ENCODE measurements at places on chromosomes 1 and 21.

- DNase-seq: no peak
Measured at GRCh38 chr1:230966358-230966873, 12.2 kb downstream of the TTC13 start.

- DNase-seq: no peak
Measured at GRCh38 chr1:210883821-210884220, 250.1 kb downstream of the KCNH1 start.

GRCh38 chr1:174219606-174220370 lies 60.5 kb downstream of the RABGAP1L start:
- DNase-seq: no peak

- no peak for DNase-seq
Measured at GRCh38 chr1:177442584-177442983, 271.8 kb downstream of the BRINP2 start.

DNA sequence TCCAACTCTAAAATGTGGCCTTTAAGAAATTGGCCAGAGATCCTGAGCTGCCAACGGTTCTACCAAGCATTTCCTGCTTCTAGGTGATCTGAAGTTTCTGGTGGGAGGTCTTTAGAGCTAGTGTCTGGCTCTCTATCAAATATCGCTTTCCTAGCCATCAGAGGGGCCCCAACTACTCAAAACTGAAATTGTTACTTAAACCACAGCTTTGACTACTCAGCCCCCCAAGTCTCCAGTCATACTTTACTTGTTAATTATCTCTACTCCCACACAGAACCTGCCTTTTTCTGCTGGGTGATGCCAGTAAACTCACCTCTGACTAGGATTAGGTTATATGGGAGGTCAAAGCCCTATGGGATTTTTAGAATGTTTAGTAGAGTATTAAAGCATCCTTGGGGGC lies 95.1 kb downstream of the FASLG start:
- DNase-seq: no peak

- DNase-seq: peak; percentile 87
Measured at GRCh38 chr1:37477198-37477931, 3.0 kb downstream of the ZC3H12A start.

DNA sequence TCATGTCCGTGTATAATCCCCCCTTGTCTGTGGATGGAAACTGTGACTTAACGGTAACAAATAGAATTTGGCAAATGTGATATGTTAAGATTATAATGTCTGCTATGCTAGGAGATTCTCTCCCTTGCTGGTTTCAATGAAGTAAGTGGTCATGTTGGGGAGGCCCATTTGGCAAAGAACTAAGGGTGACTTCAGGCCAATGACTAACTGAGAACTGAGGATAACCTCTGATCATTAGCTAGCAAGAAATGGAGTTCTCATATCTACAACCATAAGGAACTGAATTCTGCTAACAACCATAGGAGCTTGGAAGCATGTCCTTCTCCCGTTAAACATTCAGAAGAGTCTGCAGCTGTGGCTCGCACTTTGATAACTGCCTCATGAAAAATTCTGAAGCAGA lies 2.3 kb downstream of the IFI44L start:
- no peak for DNase-seq

GRCh38 chr1:90509225-90510048 lies 207.7 kb downstream of the BARHL2 start:
- no peak for DNase-seq

DNA sequence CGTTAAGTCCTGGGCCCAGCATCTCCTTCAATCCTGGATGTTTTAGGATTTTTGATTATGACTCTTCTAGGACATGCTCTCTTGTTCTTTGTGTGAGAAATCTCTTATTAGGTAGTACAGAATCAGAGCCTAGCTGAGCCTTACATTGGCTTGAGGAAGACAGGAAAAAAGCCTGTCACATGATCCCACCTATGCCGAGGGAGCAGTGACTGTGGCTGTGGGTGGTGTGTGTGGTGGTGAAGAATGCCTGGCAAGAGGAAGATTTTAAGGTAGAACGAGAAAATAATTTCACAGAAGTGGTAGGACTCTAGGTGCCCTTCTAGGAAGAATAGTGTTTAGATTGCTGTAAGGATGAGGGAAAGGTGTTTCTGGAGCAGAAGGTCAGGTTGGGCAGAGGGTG lies 449.5 kb upstream of the PROX1 start:
- DNase-seq: no peak

- no peak for DNase-seq
Measured at GRCh38 chr1:201255479-201256362, 27.6 kb upstream of the PKP1 start.

- DNase-seq: no peak
Measured at GRCh38 chr1:96425382-96426129, 296.0 kb upstream of the PTBP2 start.

DNA sequence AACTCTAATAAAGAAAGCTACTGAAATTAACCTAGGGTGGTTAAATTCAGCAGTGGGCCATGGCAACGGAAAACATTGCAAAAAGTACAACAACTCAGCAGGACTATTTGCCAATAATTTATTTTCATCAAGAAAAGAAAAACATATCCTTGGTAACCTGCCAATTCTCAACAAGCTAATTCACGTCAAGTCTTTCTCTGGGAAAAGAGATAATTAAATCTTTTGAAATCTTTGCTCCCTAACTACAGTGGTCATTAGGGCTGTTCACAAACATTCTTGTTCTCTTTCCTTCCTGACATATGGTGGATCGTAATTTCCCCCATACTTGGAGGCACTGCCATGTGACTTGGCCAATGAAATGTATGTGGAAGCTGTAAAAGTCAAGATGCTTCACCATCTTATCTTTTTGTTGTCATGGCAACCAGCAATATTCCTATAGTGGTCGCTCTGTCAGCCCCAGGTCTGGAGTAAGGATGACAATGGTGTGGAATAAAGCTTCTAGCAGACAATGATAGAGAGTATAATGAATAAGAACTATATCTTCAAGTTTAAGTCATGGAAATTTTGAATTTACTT lies 29.6 kb upstream of the ZNF326 start:
- DNase-seq: peak; percentile 74

- DNase-seq: peak; percentile 3
Measured at GRCh38 chr1:62870148-62870547, 86.2 kb downstream of the ATG4C start.

DNA sequence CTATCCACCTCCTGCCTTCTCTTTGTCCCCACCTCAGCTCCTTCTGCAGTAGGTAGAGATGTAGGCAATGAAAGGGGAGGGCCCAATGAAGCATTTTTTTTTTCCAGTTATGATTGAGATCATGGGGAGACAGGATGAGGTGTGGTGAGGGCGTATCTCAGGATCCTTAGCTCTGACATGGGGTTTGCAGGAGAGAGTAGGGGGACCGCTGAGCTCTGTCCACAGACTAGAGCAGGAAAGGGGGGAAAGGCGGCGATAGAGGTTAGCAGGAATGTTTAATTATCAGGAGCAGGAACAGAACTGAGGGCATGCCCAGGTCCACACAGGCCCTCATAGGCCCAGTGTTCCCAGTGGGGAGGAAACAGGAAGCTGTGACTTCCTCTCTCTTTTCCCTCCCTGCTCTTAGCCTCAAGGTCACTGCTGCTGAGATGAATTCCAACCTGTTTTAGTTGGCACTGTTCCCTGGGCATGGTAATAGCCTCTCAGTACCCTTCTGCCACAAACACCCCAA lies 901 bp upstream of the RXFP4 start:
- DNase-seq: peak; percentile 64

- no peak for DNase-seq
Measured at GRCh38 chr1:90580176-90580575, 136.9 kb downstream of the BARHL2 start.

- DNase-seq: no peak
Measured at GRCh38 chr1:52239708-52240001, 97.8 kb downstream of the ZFYVE9 start.

- DNase-seq: peak; percentile 87
Measured at GRCh38 chr1:173332026-173332425, 124.9 kb upstream of the TNFSF4 start.

DNA sequence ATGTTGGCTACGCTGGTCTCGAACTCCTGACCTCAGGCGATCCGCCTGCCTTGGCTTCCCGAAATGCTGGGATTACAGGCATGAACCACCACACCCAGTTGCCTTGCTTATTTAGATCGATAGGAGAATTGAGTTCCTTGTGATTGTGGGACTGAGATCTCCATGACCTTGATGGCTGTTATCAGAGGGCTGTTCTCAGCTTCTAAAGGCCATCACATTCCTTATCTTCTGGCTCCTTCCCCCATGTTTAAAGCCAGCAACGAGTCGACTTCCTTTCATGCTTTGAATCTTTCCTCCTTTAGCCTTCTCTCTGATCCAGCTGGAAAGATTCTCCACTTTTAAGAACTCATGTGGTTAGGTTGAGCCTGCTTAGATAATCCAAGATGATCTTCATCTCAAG lies 38.0 kb downstream of the CTH start:
- DNase-seq: no peak

DNA sequence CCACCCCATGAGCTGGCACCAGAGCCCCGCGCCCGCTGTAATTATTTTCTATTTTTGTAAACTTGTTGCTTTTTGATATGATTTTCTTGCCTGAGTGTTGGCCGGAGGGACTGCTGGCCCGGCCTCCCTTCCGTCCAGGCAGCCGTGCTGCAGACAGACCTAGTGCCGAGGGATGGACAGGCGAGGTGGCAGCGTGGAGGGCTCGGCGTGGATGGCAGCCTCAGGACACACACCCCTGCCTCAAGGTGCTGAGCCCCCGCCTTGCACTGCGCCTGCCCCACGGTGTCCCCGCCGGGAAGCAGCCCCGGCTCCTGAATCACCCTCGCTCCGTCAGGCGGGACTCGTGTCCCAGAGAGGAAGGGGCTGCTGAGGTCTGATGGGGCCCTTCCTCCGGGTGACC lies 19.1 kb downstream of the RNF223 start:
- no peak for DNase-seq

DNA sequence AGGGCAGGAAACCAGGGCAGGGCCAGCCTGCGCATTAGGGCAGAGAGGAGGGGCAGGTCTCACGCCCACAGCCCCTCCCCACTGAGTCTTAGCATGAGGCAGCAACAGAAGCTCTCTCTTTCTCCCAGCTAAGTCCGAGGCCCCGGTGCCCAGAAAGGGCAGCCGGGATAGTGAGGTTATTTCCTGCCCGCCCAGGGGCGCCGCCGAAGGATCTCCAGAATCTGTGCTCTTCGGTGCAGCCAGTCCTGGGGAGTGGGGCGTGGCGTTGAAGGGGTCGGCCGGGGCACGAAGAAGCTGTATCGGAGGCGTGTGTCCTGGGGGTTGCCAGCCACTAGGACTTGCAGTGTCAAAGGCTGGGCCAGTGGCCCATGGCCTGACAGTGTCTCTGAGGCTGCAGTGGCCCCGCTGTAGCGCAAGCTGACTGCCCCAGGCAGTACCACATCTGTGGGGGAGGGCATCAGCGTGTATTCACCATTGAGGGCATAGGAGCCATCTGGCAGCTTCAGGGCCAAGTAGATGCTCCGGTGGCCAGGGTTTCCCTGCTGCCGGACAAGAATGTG lies 7.8 kb downstream of the ADAMTS4 start:
- DNase-seq: no peak

GRCh38 chr1:238177960-238178645 lies 287.4 kb upstream of the ZP4 start:
- no peak for DNase-seq

DNA sequence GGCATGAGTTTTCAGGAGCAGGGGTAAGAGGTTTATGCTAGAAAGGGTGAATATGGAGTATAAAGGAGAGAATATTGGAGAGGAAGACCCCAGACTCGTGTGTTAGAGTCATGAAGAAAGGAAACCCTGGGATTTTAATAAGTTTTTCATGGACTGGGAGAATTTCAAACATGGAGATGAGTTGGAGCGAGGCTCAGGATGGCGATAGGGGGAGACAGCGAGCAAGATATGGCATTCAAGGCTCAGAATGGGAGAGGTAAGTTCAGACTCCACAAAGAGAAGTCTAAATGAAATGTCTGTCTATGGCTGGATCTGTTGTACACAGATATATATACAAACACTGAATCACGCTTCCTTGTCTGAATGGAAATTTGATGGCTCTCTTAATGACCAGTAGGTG lies 92.5 kb downstream of the LRRC40 start:
- no peak for DNase-seq

DNA sequence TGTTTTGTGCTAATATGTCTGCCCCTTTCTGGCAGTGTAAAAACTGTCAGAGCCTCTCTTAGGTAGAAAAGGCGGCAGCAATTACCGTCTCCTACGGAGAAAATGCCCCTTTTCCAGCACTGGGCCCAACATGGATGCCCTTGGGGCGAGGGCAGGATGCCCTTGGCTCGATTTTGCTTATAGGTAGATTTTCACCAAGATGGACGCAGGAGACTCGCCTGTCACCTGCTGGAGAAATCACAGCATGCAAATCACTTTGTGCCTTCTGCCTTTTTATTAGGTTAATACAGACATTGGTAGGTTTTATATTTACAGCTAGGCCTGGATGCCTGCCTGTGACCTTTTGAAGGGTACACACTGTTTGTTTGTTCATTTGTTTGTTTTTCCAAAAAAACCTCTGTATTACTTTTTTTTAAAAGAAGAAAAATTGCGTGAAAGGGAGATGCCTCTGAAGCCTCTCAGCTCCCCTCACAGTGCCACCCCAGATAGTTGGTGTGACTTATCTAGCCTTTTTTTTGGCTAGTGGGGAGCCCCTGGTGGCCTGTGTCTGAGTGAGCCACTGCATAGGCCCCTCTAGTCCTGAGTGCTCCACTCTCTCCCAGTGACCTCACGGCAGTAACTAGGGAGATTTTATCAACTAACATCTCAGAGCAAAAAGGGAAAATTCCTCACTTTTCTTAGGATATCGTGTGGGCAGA lies 2.5 kb downstream of the ATP1B1 start:
- DNase-seq: no peak

- peak; percentile 55 for DNase-seq
Measured at GRCh38 chr1:46333300-46334029, 7.1 kb upstream of the NSUN4 start.

GRCh38 chr1:32073299-32074229 lies 825 bp downstream of the TMEM39B start:
- DNase-seq: no peak

- no peak for DNase-seq
Measured at GRCh38 chr21:39713905-39714304, 31.1 kb upstream of the IGSF5 start.

DNA sequence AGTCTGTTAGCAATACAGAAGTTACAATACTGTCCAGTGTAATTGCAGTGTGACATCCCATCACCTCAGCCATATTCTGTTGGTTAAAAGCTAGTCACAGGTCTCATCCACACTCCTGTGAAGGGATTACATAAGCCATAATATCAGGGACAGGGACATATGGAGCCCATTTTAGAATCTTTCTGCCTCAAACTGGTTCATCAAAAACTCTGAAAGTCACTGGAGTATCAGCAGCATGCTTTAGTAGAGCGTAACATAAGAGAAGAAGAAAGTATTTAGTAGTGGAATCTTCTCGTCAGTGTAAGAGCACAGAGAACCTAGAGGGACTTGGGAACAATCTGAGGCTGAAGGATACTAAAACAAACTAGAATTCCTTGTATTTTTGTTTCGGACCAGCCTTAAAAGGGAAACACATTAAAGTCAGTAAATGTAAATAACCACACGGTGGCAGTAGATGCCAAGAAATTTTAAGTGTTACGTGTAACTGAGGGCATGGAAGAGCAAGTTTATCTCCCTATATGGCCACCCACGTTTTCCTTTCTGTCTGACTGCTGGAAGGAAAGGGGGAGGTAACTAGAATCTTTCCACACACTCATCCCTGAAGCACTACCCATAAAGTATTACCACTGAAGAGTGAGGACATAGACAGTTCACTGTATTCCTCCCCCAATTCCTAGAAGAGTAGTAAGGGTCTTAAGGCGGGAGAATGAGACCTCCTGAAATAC lies 41.6 kb upstream of the AGL start:
- peak; percentile 96 for DNase-seq

- no peak for DNase-seq
Measured at GRCh38 chr1:217270101-217270500, 360.8 kb downstream of the GPATCH2 start.

GRCh38 chr1:160704250-160704649 lies 7.4 kb downstream of the CD48 start:
- DNase-seq: no peak

GRCh38 chr1:92511541-92511940 lies 24.8 kb upstream of the GFI1 start:
- no peak for DNase-seq

All from cardiac fibroblast (primary cell).